CD8-positive, alpha-beta memory T cell (primary cell): ENCODE measurements at places on chromosomes 3 and 15. TPM values are rescaled to one million over a fixed set of nuclear protein-coding genes. Genes with fewer than 3 reads are reported as not detected.

Gene MAP1A
- total RNA-seq: 0.92 TPM

Gene GREM1
- total RNA-seq: not detected

Gene CCR8
- total RNA-seq: 2.9 TPM

Gene GP9
- total RNA-seq: not detected

Gene NDN
- 1.2 TPM for total RNA-seq

Gene STRIT1
- not detected for total RNA-seq

Gene POLQ
- 12.4 TPM for total RNA-seq

Gene GATM
- total RNA-seq: 2.4 TPM

DNA sequence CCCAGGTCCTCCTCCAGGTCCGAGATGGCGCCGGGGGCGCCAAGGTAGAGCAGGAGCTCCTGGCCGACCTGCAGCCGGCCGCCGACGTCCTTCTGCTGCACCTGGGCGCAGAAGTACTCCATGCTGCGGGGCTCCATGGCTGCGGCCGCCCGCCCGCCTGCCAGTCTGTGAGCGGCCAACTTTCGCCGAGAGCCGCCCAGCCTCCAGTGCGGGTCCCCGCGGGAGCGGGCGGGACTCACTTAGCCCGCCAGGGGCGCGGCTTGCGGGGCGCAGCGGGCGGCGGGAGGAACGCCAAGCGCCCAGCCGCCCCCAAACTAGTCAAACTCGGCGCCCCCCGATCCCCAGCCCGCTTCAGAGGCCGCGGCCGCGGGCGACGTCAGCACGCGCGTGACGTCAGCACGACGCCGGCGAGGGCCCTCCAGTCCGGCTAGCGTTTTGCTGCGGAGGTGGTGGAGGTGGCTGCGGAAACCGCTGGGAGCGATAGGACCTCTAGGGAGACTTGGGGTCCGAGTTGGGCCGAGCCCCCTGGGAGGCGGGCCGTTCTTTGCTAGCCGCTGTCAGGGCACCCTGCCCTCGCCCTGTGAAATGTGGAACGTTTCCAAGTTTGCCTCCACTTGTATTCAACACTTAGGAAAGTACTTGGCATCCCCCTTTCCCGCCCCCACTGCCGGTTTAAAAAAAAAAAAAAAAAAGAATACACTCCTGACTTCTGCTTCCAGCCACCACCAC is at the start of gene CLASP2:
Gene CLASP2 (minus strand): TSS at position 389 of the 729 bp plus-strand sequence. CDS start 252 bp downstream, at position 137.
- H3K36me3 ChIP-seq: no peaks in the 10 kb centered on the region
- peak within 1 kb of the TSS; percentile 72 for H3K4me3 ChIP-seq
- no peaks in the 10 kb centered on the region for H3K27me3 ChIP-seq
- peak within 1 kb of the TSS; percentile 91 for H3K27ac ChIP-seq
- peak; percentile 83 for DNase-seq

- no peaks in the 10 kb centered on the region for H3K4me1 ChIP-seq
- DNase-seq: no peak
- H3K27ac ChIP-seq: no peak overlapping the region
- H3K4me3 ChIP-seq: no peak overlapping the region
- H3K36me3 ChIP-seq: no peaks in the 10 kb centered on the region
- no peaks in the 10 kb centered on the region for H3K27me3 ChIP-seq
Measured at GRCh38 chr3:158912188-158912587, 110.3 kb downstream of the MFSD1 start.

DNA sequence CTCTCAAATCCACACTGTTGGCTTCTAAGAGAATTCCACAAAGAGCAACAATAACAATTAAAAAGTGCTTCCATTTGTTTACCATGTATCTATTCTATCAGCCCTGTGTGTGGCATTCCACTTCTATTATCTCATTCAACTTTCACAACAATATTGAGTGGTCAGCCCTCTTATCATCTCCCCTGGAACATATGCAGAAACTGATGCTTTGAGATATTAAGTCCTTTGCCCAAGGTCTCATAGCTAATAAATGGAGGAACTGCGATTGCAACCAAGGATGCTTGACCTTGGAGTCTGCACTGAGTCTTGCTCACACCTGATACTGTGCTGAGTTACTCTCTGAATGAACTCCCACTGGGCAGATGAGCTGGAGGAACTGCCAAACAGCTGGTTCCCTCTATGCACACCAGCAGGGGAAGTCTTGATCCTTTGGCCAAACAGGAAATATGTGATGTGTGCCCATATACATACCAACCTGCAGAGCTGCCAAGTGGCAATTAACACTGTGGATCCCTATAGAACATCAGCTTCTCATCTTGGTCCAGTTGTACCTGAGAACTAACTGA is 144.7 kb upstream of the WNT5A start:
- DNase-seq: no peak
- H3K27ac ChIP-seq: no peak overlapping the region
- H3K4me3 ChIP-seq: no peak overlapping the region

GRCh38 chr3:122754929-122755328 is 38.7 kb downstream of the HSPBAP1 start:
- DNase-seq: no peak
- H3K4me1 ChIP-seq: no peaks in the 10 kb centered on the region
- no peak overlapping the region for H3K4me3 ChIP-seq
- H3K36me3 ChIP-seq: no peaks in the 10 kb centered on the region

- H3K4me1 ChIP-seq: peaks cover 16% of the 10 kb centered on the region
- no peak overlapping the region for H3K27ac ChIP-seq
- no peaks in the 10 kb centered on the region for H3K27me3 ChIP-seq
- no peak overlapping the region for H3K4me3 ChIP-seq
Measured at GRCh38 chr15:57592836-57593420, 1.2 kb downstream of the MYZAP start.

- no peak for DNase-seq
- no peaks in the 10 kb centered on the region for H3K4me1 ChIP-seq
- H3K4me3 ChIP-seq: no peak overlapping the region
- no peaks in the 10 kb centered on the region for H3K27me3 ChIP-seq
Measured at GRCh38 chr3:156350781-156351180, 204.1 kb downstream of the SSR3 start.

- no peaks in the 10 kb centered on the region for H3K4me1 ChIP-seq
- H3K36me3 ChIP-seq: no peaks in the 10 kb centered on the region
- no peaks in the 10 kb centered on the region for H3K27me3 ChIP-seq
- DNase-seq: no peak
- no peak overlapping the region for H3K27ac ChIP-seq
Measured at GRCh38 chr15:93268066-93268465, 179.1 kb upstream of the RGMA start.

- DNase-seq: no peak
- H3K4me3 ChIP-seq: no peak overlapping the region
- no peaks in the 10 kb centered on the region for H3K27me3 ChIP-seq
- H3K27ac ChIP-seq: no peak overlapping the region
Measured at GRCh38 chr3:107685383-107685782, 162.6 kb downstream of the BBX start.

- no peak for DNase-seq
- H3K27ac ChIP-seq: no peak overlapping the region
- no peak overlapping the region for H3K4me3 ChIP-seq
- no peaks in the 10 kb centered on the region for H3K36me3 ChIP-seq
- H3K27me3 ChIP-seq: no peaks in the 10 kb centered on the region
Measured at GRCh38 chr15:57647791-57648130, 56.1 kb downstream of the MYZAP start.

- H3K27ac ChIP-seq: no peak overlapping the region
- no peaks in the 10 kb centered on the region for H3K4me1 ChIP-seq
- no peak overlapping the region for H3K4me3 ChIP-seq
Measured at GRCh38 chr15:79371591-79371990, 60.5 kb upstream of the MINAR1 start.

DNA sequence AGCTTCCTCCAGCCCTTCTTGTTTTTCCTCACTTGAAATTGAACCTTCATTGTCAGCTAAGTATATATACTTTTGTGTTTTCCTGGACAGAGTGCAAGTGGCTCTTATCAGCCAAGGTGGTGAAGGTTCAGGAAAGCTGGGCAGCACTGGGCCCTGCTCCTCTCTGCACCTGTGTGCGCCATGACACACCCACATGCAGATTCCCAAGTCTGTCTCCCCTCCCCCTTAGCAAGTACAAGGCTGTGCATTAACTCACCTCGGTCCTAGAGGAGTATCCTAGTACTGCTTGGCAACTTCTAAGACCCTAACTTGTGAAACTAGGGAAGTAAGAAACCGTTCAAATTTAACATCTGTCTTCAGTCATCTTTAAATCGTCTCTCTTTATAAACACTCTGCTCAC is 85.8 kb downstream of the SLC49A4 start:
- peaks cover 3% of the 10 kb centered on the region for H3K4me1 ChIP-seq
- no peak overlapping the region for H3K4me3 ChIP-seq
- no peaks in the 10 kb centered on the region for H3K36me3 ChIP-seq
- no peaks in the 10 kb centered on the region for H3K27me3 ChIP-seq
